Activated T-cell treated with anti-CD3 and anti-CD28 coated beads, Interleukin-2, amount 50 U/mL, for 24 hours (primary cell): ENCODE measurements at places on chromosomes 6 and 20.

- peaks cover 17% of the 10 kb centered on the region for H3K27me3 ChIP-seq
- no peak for DNase-seq
Measured at GRCh38 chr6:1575210-1576041, 34.3 kb upstream of the FOXC1 start.

GRCh38 chr20:44056010-44056698 lies 130.8 kb downstream of the JPH2 start:
- H3K4me1 ChIP-seq = peaks cover 14% of the 10 kb centered on the region
- H3K36me3 ChIP-seq = no peaks in the 10 kb centered on the region
- no peak overlapping the region for H3K27ac ChIP-seq
- H3K27me3 ChIP-seq = no peaks in the 10 kb centered on the region

- no peaks in the 10 kb centered on the region for H3K4me1 ChIP-seq
- no peak overlapping the region for H3K4me3 ChIP-seq
- no peak overlapping the region for H3K27ac ChIP-seq
- H3K27me3 ChIP-seq = peaks cover 25% of the 10 kb centered on the region
Measured at GRCh38 chr20:46801003-46801702, 91.7 kb downstream of the SLC2A10 start.

GRCh38 chr20:3765171-3765882 lies 2.2 kb downstream of the ADISSP start:
- DNase-seq = no peak
- no peak overlapping the region for H3K27ac ChIP-seq
- H3K4me3 ChIP-seq = peak overlapping the region; percentile 85
- H3K36me3 ChIP-seq = peaks cover 19% of the 10 kb centered on the region
- H3K27me3 ChIP-seq = no peaks in the 10 kb centered on the region
- peaks cover 31% of the 10 kb centered on the region for H3K4me1 ChIP-seq

DNA sequence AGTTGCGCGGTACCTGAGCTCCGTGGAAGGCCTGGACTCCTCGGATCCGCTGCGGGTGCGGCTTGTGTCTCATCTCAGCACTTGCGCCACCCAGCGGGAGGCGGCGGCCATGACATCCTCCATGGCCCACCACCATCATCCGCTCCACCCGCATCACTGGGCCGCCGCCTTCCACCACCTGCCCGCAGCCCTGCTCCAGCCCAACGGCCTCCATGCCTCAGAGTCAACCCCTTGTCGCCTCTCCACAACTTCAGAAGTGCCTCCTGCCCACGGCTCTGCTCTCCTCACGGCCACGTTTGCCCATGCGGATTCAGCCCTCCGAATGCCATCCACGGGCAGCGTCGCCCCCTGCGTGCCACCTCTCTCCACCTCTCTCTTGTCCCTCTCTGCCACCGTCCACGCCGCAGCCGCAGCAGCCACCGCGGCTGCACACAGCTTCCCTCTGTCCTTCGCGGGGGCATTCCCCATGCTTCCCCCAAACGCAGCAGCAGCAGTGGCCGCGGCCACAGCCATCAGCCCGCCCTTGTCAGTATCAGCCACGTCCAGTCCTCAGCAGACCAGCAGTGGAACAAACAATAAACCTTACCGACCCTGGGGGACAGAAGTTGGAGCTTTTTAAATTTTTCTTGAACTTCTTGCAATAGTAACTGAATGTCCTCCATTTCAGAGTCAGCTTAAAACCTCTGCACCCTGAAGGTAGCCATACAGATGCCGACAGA lies 9.9 kb downstream of the HEY2 start:
- H3K27ac ChIP-seq = no peak overlapping the region
- H3K4me1 ChIP-seq = no peaks in the 10 kb centered on the region
- H3K36me3 ChIP-seq = no peaks in the 10 kb centered on the region
- H3K27me3 ChIP-seq = peaks cover 33% of the 10 kb centered on the region

- no peak overlapping the region for H3K27ac ChIP-seq
- DNase-seq = no peak
- no peaks in the 10 kb centered on the region for H3K36me3 ChIP-seq
- no peak overlapping the region for H3K4me3 ChIP-seq
Measured at GRCh38 chr20:38230253-38230551, 30.3 kb downstream of the KIAA1755 start.

- H3K4me1 ChIP-seq = no peaks in the 10 kb centered on the region
- H3K36me3 ChIP-seq = peaks cover 17% of the 10 kb centered on the region
- H3K27me3 ChIP-seq = no peaks in the 10 kb centered on the region
- H3K4me3 ChIP-seq = no peak overlapping the region
- DNase-seq = no peak
Measured at GRCh38 chr20:35200267-35200666, 26.2 kb upstream of the MMP24 start.

DNA sequence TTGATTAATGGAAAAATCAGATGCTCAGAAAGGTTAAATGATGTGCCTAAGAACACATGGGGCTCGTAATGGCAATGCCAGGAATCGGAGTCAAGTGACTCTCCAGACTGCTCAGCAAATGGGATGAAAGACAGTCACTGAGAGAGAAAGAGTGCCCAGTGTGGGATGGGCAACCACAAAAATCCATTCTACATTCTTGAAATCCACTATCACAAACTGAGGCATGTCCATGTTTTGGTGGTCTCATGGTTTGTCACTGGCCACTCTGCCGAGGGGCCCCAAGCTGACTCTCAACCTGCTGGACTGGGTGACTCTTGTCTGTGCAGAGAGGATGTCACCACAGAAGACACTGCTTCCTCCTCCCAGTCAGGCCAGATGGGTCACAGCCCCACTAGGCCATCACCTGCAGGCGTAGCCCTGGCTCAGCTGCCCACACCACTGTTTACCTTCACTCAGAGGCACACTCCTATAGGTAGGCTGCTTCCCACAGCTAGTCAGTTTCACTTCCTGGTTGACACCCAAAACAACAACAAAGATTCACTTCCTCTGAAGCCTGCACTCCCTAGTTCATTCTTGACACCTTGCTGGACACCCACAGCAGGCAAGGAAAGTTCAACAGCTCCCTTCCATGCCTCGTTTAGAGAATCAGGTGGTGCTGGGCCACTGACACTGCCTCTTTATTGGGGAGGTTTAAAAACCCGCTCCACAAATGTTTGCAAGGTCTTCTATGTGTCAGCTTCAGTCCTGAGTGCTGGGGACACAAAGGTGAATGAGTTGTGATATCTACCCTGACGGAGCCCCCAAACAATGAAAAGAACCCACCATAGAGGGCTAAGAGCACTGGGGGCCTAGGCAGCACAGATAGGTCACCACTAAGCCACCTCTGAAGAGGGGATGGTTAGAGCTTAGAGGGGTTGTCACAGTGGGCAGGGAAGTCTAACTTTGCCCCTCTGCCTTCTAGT lies 21.7 kb downstream of the MAP1LC3A start:
- H3K27ac ChIP-seq = peak overlapping the region; percentile 77
- peaks cover 68% of the 10 kb centered on the region for H3K36me3 ChIP-seq
- peaks cover 29% of the 10 kb centered on the region for H3K4me1 ChIP-seq
- no peak for DNase-seq
- no peaks in the 10 kb centered on the region for H3K27me3 ChIP-seq
- H3K4me3 ChIP-seq = no peak overlapping the region

DNA sequence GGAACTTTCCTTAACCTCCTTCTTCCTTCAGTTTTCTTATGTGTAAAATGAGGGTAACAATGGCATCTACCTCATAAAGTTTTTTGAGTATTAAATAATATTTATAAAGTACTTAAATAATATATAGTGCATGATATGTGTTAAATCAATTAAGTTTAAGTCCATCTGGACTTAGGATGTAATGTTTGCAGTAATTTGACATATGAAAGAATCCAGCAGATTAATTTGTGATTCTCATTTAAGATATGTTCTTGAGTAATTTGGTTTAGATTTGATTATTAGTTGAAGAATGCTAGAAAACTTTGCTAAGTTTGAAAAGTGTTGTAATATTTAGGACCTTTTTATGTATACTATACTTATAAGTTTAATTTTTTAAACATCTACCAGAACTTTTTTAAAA lies 18.1 kb downstream of the KCTD20 start:
- peaks cover 35% of the 10 kb centered on the region for H3K36me3 ChIP-seq
- no peaks in the 10 kb centered on the region for H3K27me3 ChIP-seq
- DNase-seq = no peak

GRCh38 chr6:135537741-135538301 lies 40.3 kb upstream of the AHI1 start:
- H3K4me3 ChIP-seq = peak overlapping the region; percentile 15
- peak; percentile 47 for DNase-seq
- peak overlapping the region; percentile 83 for H3K27ac ChIP-seq
- H3K27me3 ChIP-seq = peaks cover 7% of the 10 kb centered on the region
- H3K36me3 ChIP-seq = no peaks in the 10 kb centered on the region

DNA sequence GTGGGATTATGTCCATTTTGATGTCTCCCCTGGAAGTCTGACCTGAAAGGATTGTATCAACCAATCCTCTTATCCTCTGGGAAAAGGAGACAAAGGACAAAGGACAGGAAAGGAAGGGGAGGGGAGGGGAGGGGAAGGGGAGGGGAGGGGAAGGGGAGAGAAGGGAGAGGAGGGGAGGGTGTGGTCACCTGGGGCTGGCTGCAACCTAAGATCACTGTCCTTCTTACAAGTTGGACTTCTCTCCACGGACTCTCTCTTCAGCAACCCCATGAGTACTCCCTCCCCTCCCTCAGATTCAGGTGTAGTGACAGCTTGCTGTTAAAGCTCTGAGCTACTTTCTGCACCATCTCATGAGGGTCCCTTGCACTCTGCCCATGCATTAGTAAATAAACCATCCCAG lies 58.9 kb upstream of the KLHL31 start:
- H3K4me3 ChIP-seq = no peak overlapping the region
- peaks cover 20% of the 10 kb centered on the region for H3K27me3 ChIP-seq
- no peak for DNase-seq
